RPMI7951 (cell line): ENCODE measurements at places on chromosomes 1 and 21.

DNA sequence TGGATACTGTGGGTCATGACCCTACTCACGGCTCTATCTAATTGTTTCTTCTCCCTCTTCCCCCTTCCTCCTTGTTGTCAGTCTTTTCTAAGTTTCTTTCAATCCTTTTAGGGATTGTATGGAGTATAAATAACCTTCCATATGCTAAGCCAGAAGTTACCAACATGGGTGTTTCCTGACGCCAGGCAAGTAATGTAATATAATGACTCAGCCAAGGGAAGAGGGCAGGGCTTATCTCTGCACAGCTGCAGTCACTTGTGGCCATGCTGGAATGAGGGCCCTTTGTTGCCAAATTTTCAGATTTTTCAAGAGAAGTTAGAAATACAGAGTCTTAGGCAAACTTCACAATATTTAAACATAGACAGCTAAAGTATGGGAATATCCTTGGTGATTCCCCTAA is 194.6 kb downstream of the ST6GALNAC3 start:
- DNase-seq: peak; percentile 69

GRCh38 chr1:177088966-177089365 is 75.5 kb downstream of the ASTN1 start:
- DNase-seq: no peak

GRCh38 chr1:48093696-48094528 is 96.7 kb upstream of the TRABD2B start:
- peak; percentile 30 for DNase-seq

GRCh38 chr1:78052685-78053405 is 7.1 kb downstream of the GIPC2 start:
- no peak for DNase-seq

GRCh38 chr1:236639686-236640085 is 35.4 kb upstream of the HEATR1 start:
- DNase-seq: no peak

DNA sequence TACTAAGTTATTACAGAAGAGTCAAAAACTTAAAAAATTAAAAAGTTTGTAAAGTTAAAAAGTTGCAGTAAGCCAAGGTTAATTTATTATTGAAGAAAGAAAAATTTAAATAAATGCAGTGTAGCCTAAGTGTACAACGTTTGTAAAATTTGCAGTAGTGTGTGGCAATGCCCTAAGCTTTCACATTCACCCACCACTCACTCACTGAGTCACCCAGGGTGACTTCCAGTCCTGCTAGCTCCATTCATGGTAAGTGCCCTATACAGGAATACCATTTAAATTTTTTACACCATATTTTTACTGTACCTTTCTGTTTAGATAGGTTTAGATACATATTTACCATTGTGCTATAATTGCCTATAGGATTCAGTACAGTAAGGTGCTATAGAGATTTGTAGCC is 88.6 kb downstream of the CTH start:
- DNase-seq: no peak

GRCh38 chr1:28887419-28887834 is 26.9 kb upstream of the EPB41 start:
- DNase-seq: no peak
